ENCODE measurements at places on chromosomes 7 and 10.

DNA sequence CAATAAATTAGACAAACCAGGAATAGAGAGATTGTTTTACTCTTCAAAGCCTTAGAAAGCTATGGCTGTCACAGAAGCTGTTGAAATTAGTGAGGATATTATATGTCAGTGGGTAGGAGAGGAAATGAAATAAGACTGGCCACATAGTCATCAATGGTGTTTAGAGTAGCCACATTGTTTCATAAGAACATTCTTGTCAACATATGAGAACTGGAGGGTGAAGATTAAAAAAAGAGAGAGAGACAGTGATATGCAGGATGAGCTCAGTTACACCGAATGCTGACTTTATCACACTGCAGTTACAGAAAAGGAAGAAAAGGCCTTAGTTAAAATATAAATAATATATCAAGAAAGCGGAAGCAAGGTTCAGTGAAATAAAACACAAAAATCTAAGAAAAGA is 412.0 kb downstream of the CNTNAP2 start:
- DNase-seq = no peak

- DNase-seq = no peak
Observed at GRCh38 chr7:128307061-128307460, 36.6 kb downstream of the RBM28 start.

DNA sequence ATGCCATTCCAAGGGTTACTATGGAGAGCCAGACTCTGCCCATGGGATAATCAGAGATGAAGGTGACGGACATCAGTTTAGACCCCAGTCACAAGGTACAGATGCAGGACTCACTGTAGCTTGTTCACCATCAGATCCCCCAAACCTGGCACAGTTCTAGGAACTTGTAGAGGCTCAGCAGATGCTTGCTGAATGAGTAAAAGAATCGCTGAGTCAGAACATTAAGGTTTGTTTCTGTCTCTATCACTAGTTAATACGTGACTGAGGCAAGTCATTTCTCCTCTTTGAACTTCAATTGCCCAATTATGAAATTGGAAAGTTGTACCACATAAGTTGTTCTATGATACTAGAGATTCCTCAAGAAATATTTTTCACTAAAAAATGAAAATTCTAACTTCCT is 65.1 kb downstream of the PPP1R3C start:
- DNase-seq = no peak

GRCh38 chr10:23478570-23478969 is 39.7 kb downstream of the OTUD1 start:
- DNase-seq = no peak

DNA sequence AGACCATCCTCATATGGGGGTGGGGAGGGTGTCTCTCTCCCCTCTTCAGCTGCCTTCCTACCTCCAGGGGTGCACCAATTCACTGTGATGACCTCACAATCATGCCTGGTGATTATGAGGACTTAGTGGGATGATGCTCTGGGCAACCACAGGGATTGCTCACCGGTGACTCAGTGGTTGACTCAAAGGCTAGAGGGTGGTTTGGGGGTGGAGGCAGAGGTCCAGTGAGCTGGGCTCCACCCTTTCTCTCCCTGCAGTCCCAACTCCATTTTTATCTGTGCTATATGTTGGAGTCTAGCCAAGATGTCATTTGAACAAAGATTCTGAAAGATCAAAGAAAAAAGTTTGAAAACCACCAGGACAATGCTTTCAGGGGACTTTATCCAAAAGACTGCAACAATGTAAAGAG is 286.9 kb downstream of the KCNMA1 start:
- DNase-seq = no peak

GRCh38 chr10:20457649-20458048 is 439.5 kb downstream of the NEBL start:
- no peak for DNase-seq

DNA sequence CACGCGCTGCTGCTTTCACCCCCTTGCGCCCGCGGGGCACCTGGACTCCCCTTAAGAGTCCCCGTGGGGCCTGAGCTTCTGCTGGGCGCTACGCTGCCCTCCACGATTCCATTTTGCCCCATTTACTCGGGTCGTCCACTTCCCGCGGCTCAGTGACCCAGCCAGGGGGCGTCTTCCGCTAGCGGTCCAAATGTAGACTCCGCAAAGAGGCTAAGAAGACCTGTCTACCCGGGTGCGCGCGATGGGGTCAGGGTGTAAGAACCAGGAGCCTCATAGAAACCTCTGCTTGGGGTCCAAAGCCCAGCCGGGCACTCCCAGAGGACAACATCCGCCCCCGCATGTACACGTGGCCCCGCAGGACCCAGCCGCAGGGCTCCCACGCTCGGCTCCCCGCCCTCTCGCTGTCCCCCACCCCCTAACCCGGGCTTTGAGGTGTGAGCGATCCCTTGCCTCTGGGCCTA is 5.2 kb upstream of the HMX2 start:
- no peak for DNase-seq

- no peak for DNase-seq
Observed at GRCh38 chr10:91709394-91709798, 76.5 kb upstream of the PPP1R3C start.

DNA sequence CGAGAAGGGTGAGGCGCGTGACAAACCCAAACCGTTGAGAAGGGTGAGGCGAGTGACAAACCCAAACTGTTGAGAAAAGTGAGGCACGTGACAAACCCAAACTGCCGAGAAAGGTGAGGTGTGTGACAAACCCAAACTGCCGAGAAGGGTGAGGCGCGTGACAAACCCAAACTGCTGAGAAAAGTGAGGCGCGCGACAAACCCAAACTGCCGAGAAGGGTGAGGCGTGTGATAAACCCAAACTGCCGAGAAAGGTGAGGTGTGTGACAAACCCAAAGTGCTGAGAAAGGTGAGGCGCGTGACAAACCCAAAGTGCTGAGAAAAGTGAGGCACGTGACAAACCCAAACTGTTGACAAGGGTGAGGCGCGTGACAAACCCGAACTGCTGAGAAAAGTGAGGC is 25.0 kb downstream of the ESYT2 start:
- no peak for DNase-seq

DNA sequence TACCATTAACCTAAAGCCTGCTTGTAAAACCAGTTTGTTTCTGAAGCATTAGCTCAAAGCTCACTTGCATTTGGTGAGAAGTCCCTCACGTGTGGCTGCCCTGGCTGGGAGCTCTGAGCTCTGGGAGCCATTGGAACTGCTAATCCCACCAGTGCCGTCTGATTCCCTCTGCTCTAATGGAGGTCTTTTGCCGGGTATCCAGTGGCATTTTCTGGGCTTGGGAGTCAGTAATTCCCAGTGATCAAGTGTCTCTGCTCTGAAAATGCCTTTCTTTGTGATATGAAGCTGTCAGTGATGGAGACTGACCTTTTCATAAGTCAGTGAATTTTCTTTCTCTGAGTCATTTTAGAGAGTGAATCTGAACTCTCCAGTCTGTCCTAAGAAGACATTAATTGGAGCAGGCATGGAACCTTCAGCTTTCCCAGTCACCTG is 36.9 kb upstream of the FAM20C start:
- DNase-seq = no peak

DNA sequence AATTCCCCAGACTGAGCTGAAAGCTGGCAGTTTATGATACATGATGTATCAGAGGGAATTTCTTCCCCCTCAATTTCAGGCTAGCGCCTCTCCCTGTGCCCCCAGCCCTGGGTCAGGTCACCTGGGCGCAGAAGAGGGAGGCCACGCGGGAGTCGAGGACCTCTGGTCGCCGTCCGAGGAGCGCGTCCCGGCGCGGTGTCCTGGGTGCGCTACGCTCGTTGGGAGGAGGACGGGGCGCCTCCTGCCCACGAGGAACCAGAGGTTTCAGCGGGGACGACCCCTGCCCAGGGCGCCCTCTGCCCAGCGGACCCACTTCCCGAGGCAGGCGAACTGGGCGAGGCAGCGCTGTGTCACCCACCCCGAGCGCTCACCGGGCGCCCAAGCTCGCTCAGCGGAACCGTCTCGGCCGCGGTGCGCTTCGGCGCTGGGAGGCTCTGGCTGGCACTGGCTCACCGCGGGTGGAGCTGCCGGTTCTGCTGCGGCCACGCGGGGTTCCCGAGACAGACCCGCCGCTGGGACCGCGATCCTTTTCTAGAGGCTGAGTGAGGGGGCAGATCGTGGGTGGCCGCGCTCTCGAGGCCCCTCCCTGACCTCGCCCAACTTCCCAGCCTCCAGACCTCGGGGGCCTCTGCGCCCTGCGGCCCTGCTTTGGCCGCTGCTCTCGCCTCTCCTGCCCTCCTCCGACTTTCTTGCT is at the start of gene FAM237B:
Gene FAM237B (minus strand): TSS at position 504 of the 694 bp plus-strand sequence. CDS start 1,556 bp downstream, outside the sequence.
- DNase-seq = no peak

DNA sequence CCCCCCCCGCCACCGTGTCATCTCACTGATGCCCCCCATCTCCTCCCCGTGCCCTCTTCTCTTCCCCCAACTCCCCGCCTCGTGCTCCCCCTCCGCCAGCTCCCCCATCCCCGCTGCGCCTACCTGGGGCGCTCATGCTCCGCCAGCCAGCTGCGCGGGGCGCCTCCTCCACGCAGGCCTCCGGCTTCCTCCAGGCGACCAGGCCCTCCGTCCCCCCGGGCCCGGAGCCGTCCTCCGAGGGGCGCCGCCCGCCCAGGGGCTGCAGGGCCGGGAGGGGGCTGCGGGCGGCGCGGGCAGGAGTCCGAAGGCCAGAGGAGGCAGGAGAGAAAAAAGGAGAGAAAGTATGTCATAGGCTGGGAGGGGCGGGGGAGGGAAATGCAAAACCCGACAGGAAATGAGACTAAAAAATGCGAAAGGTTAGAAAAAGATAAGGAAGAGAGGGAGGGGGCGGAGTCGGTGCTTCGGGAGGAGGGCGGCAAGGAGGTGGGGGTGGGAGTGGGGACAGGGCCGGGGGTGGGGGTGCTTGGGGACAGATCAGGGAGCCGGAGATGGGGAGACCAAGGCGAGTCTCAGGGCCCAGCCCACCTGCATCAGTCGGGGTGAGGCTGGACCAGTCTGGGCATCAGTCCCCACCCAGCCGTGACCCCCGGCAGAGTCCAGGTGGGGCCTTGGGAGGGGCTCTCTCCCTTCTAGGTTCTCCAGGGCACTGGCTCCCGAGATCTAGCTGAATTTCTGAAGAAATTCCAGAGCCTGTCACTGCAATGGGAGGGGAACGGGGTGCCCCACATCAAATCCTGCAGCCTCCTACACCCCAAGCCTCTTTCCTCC is at the start of gene CARD11:
Gene CARD11 (minus strand): TSS at position 324 of the 828 bp plus-strand sequence. CDS start 85,361 bp downstream, outside the sequence.
- no peak for DNase-seq

- no peak for DNase-seq
Observed at GRCh38 chr7:129775695-129776361, 164.3 kb downstream of the NRF1 start.

- no peak for DNase-seq
Observed at GRCh38 chr10:97128039-97128492, 57.7 kb downstream of the SLIT1 start.

GRCh38 chr7:85177316-85177715 is 9.5 kb downstream of the SEMA3D start:
- no peak for DNase-seq

GRCh38 chr10:35300063-35300699 is 36.1 kb upstream of the CCNY start:
- DNase-seq = no peak

- no peak for DNase-seq
Observed at GRCh38 chr10:34575882-34576281, 239.2 kb downstream of the PARD3 start.

- DNase-seq = no peak
Observed at GRCh38 chr10:118356628-118357027, 14.5 kb upstream of the FAM204A start.

DNA sequence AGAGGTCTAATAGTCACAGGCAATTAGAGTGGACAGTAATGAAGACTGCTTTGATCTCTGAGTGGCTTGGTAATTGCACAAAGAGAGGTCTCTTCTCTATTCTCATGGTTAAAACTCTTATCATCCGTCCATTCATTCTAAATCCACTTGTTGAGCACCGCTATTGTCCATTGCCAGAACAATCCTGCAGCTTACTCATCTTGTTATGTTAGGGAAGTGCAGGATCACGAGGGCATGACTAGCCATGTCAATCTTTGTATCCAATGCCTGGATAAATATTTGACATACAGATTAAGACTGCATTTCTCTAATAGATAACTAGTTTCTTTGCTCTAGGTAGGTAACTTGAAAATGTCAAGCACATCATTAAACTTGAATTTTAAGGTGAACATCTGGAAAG is 14.9 kb downstream of the SFTPD start:
- DNase-seq = no peak

GRCh38 chr7:16193631-16194030 is 227.7 kb downstream of the CRPPA start:
- DNase-seq = no peak

GRCh38 chr10:50362547-50363125 is 111.3 kb upstream of the ASAH2 start:
- DNase-seq = no peak

- no peak for DNase-seq
Observed at GRCh38 chr7:77685233-77685632, 11.0 kb upstream of the RSBN1L start.

- DNase-seq = no peak
Observed at GRCh38 chr10:29886299-29886698, 173.1 kb downstream of the JCAD start.

GRCh38 chr7:115933471-115933870 is 97.1 kb downstream of the TFEC start:
- no peak for DNase-seq

- no peak for DNase-seq
Observed at GRCh38 chr10:53045315-53045714, 272.7 kb upstream of the MBL2 start.

DNA sequence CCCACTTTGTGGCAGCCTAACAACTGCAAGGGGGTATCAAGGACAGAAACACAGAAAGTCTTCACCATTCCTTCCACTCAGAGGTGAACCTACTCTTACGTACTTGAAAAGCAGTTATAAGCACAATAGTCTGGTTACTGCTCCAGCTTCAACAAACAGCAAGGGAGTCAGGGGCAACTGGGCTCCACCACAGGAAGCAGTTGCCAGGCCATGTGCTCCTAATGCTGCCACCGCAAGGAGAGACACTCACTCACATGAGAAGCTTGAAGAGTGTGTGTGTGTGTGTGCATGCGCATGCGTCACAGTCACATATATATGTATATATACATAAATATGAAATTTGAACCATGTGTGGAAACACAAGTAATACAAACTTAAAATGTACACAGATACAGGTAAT is 65.5 kb downstream of the GRB10 start:
- no peak for DNase-seq

- no peak for DNase-seq
Observed at GRCh38 chr7:45938626-45939302, 17.7 kb upstream of the IGFBP3 start.

GRCh38 chr10:86345296-86345858 is 21.2 kb downstream of the GRID1 start:
- DNase-seq = no peak

DNA sequence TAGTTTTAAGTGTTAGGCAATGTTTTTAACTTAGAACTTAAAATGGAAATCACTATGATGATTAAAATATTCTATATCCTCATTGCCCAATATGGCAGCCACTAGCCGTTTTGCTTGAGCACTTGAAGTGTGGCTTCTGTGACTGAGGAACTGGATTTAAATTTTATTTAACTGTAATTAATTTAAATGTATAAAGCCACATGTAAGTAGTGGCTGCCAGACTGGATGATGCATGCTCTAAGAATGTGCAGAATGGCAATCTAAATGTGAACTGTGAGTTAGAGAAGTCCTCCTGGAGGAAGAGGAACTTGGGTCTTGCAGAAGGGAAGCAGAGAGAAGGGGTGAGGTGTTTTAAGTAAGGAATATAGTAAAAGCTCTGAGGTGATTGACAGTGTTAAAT is 451.4 kb downstream of the SUGCT start:
- no peak for DNase-seq
